ENCODE measurements at places on chromosomes 12 and 14.
A peak's percentile ranks its signal among the peaks of the same experiment; 100 is the strongest.

DNA sequence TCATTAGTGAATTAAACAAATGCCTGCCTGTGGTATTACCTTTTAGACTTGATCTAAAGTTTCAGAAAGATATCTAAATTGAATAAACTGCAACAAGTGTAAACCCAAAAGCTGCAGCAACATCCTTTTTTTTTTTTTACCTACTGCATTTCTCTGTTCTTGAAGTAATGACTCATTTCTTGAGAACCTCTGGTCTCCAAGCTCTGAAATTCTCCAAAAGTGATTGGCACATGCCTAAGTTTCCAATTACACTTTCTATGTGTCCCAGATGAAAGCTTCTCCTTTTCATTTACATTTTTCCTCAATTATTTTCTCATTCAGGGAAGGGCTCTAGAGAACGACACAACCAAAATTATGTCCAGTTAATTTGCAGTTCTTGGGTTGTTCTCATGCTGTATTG is 435.2 kb upstream of the DCN start:
- DNase-seq, result no peak

GRCh38 chr12:57242329-57242690 is 8.7 kb downstream of the STAC3 start:
- DNase-seq, result no peak

DNA sequence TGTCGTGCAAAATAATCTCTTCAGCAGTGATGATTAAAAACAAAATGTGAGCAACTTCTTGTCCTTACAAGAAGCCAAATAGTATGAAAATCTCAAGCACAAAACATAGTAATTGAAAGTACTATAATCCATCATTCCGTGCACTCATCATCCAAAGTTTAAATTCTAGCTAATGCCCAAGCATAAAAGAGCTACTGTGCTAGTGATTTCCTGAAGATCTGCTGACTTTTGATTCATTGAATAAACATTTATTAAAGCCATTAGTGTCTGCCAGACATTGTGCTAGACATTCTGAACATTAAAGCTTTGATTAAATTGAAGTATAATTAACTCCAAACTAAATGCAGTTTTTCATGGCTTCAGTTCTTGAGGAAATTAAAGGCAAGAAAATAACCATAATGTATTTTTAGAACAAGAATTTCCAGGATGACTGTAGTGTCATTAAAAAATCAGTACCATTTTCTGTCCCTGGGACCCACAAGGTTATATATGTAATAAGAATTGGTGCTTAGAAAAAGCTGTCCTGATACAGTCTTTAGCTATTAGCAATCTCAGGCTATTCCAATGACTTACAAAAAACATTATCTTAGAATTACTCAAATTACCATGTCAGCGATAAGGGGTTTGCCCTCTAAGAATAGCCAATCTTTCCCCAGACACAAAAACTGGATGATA is 71.7 kb downstream of the CMAS start:
- DNase-seq, result no peak

DNA sequence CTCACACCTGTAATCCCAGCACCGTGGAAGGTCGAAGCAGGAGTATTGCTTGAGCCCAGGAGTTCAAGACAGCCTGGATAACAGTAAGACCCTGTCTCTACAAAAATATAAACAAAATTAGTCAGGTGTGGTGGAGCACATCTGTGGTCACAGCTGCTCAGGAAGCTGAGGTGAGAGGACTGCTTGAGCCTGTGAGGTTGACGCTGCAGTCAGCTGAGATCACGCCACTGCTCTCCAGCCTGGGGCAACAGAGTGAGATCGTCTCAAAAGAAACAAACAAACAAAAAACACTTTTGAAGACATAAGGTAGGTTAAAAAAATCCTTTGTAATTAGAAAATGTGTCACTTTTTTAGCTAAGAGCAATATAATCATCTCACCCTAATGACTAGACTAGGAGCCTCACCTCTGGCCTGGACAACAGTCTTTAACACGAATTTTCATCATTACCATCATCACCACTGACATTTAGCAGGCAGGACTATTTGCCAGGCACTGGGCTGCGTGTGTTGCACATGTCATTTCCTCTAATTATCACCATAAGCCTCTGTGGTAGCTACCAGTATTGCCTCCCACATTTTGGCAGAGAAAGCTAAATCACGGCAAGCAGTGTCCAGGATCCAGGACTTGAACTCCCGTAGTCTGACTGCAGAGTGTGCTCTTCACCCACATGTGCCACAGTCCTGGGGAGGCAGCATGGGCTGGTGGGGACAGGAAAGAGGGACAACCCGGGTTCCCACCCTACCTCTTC is 4.6 kb upstream of the SYCP3 start:
- DNase-seq, result peak; percentile 4

GRCh38 chr14:101945171-101945570 is 19.2 kb upstream of the DYNC1H1 start:
- no peak for DNase-seq
